Ecto neural progenitor cell (in vitro differentiated cells): ENCODE measurements at places on chromosomes 16 and 17.
A peak's percentile ranks its signal among the peaks of the same experiment; 100 is the strongest.

DNA sequence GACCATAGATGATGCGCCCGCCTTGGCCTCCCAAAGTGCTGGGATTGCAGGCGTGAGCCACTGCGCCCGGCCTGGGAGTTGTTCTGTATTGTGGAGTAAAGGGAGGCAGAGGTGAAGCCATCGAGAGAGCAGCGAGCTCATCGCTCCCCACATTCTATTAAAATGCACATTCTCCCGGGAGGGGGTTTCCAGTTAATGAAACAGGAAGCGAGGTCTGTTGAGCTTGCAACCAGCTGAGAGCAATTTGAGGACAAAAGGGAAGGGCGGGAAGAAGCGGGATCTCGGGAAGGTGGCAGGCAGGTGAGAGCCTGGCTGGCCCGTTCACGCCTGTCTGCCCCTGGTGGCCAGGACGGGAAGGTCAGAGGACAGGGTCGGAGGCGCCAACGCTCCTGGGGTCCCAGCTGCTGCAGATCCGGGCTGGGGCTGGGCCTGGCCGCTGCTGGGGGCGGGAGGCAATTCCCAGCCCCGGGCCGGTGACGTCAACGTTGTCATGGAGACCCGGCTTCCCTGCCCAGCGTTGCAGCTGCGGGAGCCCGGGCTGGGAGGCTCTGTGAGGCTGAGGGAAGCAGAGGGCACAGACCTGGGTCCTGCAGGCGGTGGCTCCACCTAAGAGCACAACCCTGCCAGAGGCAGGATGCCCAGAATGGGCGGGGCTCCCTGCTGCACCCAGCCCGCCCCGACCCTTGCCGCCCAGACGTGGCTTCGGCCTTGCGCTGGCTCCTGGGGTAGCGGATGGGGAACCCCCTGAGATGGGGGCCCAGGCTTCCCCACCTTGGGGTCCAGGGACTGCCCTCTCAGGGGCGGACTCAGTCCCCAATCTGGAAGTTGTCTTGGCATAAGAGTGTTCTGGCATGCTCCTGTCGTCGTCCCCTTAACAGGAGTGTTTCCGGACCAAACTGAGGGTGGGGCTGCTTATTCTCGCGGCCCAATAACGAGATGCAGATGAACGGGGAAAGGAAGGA, 48.7 kb upstream of the PLCG2 start:
- DNase-seq = peak; percentile 97

- DNase-seq = no peak
Measured at GRCh38 chr17:77366558-77367245, 225.9 kb downstream of the SEC14L1 start.

- no peak for DNase-seq
Measured at GRCh38 chr17:79674506-79675412, 56.0 kb upstream of the ENPP7 start.

DNA sequence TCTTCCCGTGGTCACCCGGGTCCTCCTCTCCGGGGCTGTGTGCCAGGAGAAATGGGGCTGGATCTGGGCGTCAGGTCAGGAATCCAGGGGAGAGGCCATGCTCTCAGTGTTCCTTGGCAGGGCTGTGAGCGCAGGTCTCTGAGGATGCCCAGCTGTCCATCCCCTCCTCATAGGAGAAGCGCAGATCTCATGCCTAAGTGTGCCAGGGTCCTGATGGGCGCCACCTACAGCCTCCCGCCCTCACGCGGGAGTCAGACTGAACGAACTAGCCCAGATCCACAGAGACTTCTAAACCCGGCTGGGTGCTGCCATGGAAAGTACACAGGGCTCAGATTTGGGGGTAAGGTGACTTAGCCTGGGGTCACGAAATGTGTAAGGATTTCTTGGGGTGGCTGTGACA, 24.3 kb downstream of the MGRN1 start:
- no peak for DNase-seq

GRCh38 chr16:65069065-65069464, 52.8 kb downstream of the CDH11 start:
- no peak for DNase-seq

- DNase-seq = peak; percentile 85
Measured at GRCh38 chr17:73232587-73233373, 28.9 kb downstream of the CPSF4L start.

DNA sequence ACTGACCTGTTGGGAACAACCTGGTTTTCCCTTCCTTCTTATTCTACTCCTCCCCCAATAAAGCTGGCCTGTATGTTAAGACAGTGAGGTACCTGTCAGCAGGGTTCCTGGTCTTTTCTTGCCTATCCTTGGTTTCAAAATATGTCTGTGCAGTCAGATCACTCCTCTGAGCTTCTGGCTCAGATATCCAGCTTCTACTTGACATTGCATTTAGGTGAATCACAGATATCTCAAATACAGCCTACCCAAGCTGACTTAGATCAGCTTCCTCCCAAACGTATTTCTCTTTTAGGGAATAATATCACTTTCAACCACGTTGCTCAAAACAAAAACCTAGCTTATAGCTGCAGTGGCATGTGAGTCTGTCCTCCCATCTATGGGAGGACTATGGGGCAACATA, 48.7 kb downstream of the TEX14 start:
- no peak for DNase-seq

DNA sequence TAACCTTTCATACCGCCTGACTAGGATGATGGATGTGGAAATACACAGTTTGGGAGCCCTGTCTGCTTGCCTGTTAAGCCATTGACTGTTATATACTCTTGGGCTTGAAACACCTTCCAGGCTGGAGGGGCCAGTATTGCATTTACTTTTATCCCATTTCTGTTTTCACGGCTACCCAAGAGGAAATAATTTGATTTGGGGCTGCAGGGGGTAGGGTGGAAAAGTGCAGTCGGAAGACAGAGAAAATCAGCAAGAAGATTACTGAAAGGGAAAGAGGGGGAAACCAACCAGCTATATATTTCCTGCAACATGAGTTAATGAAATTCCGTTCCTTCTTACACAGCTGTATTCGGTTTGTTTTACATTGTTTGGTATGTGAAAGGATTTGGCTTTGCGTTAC, 202.5 kb downstream of the CDH13 start:
- no peak for DNase-seq

- peak; percentile 54 for DNase-seq
Measured at GRCh38 chr17:40068917-40069750, 6.4 kb downstream of the THRA start.

GRCh38 chr16:79483336-79483735, 117.2 kb downstream of the MAF start:
- DNase-seq = no peak

- no peak for DNase-seq
Measured at GRCh38 chr17:76911299-76912017, 43.3 kb downstream of the MGAT5B start.

GRCh38 chr16:86662195-86662594, 83.8 kb downstream of the FOXL1 start:
- DNase-seq = no peak

GRCh38 chr16:2470603-2471015, 488 bp upstream of the NTN3 start:
- no peak for DNase-seq

DNA sequence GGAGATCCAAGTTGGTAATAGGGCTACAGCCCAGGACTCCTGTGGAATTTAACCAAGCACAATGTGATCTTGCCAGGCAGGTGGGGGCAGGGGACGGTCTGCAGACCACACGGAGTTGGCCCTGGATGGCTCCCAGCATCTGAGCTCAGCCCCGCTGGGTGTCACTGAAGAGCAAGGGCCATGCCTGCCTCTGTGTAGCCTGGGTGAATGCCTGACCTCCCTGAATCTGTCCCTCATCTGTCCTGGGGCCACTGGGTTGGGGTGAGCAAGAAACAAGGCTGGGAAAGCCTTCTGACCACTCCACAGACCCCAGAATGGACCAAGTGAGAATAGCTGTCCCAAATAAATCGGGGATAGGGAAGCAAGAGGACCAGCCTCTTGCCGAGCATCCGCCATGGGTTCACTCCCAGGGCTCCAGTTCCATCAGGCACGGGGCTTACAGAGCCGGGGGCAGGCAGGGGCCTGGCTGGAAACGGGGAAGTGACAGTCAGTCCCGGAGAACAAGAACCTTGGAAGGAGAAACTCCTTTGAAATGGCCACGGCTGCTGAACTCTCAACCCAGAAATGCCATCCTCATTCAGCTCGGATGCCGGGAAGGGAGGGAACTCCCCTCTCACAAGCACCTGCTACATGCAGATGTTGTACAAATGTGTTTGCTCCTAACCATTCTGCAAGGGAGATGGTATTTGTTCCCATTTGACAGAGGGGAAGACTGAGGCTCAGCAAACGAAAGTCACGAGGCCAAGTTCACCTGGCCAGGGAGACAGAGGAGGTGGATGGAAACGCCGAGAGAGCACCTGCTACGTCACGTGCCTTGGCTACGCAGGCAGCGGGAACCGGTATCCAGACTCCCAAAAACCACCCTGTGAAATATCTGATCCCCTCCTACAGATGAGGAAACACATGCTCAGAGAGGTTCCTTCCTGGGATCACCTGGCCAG, 50.0 kb downstream of the RMI2 start:
- no peak for DNase-seq

- DNase-seq = no peak
Measured at GRCh38 chr17:77958716-77959125, 218 bp downstream of the TNRC6C start.

DNA sequence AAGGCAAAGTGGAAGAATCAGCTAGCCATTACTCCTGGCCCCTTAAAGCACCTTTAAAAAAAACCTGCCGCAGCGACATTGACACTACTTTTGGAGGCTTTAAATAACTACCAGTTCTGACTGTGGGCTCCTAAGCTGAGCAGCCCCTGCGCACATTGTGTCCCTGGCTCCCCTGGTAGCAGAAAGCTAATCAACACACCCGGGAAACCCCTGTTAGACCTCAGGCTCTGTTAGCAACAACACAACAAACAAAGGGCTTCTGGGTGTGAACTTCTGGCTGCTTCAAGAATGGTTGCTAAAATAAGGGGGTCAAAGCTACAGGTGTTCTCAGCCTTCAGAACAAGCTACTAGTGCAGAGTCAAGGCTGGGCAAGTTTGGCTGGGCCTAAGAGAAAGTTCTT, 83.6 kb downstream of the TMEM100 start:
- DNase-seq = no peak

DNA sequence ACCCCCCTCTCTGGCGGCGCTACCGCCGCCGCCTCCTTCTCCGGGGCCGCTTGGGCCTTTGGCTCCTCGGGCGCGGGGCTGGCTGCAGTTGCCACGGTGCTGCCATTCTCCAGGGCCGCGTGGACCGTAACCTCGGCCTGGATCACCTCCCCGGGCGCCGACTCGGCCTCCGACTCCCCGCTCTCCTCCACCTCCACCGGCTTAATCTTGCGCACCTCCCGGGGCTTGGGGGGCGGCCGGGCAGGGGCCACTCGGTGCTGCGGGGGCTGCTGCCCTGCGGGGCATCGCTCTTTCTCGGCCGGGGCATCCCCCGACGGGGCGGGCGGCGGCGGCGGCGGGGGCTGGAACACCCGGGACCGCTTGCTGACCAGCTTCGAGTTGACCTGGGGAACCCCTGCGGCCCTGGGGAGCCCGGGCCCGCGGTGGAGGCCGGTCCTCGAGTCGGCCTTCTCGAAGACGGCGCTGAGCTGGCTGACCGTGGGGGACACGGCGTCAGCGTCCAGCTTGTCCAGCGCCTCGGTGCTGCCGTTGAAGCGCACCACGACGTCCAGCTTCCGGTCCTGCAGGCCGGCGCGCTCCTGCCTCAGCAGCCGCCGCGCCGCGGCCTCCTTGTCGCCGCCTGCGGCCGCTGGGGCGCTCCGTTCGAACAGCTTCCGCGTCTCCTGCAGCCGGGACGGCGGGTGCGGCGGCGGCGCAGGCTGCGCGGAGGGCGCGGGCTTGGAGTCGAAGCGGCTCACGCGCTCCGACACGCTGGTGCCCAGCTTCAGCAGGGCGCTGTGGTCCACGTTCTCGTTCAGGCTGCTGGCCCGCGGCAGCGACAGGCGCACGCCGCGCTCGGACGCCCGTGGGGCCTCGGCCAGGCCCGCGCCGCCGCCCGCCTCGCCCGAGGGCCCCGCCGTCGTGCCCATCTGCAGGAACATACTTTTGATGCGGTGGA, 792 bp downstream of the PPP1R9B start:
- peak; percentile 83 for DNase-seq

DNA sequence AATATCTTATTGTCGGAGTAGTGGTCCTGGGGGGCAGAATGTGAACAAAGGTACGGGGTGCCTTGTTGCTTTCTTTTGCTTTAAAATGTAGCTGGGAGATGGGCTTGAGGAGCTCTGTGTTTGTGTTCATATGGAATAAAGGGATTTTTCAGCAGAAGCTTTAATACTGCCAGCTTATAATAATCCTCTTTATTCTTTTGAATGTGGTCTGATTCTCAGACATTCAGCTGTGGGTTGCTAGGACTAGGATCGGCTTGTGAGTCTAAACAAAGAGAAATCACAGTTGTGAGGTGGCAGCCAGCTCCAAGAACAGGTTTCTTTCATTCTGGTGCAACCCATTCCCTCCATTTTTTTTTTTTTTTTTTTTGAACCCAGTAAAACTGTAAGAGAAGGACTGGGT, 7.2 kb downstream of the MRPL58 start:
- DNase-seq = no peak

DNA sequence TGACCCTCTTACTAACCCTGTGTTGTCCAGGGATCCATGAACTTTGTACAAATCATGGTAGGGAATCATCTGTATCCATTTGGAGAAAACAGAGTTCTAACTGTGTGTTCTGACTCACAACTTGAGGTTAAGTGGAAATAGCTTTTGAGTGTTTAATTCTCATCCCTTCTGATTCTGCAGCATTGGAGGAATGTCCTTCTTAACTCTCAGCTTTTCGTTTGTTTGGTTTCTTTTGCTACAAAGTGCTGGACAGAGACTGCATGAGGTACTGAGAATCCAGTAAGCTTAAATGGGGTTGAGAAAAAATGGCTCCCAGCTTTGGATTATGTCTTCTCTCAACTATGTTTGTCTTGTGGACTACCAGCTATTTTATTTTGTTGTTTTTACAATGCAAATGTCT, 352.1 kb upstream of the KIF2B start:
- no peak for DNase-seq

GRCh38 chr16:13561291-13562070, 358.5 kb upstream of the ERCC4 start:
- no peak for DNase-seq

DNA sequence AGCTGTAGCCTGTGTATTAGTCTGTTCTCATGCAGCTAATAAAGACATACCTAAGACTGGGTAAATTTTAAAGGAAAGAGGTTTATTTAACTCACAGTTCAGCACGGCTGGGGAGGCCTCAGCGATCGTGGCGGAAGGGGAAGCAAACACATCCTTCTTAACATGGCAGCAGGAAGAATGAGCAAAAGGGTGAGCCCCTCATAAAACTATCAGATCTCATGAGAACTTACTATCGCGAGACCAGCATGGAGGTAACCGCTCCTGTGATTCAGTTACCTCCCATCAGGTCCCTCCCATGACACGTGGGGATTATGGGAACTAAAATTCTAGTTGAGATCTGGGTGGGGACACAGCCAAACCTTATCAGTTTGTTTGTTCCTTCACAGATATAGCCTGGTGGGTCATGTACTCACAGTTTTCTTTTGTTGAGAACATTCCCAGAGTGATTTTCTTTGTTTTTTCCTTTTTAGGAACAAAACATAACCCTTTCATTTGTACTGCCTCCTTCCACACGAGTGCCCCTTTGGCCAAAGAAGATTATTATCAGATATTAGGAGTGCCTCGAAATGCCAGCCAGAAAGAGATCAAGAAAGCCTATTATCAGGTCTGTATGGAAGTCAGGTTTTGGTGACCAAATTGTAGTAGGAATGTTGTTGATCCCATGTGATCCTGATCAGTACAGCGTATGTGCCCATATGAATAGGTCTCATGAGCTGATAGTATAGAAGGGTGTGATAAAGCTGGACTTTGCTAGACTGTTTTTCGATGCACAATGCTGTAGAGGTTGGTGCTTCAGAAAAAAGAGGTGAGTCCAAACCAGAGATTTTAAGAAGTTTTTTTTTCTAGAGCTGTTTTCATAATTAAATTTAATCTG, 8.5 kb downstream of the DNAJA3 start:
- no peak for DNase-seq
